ENCODE measurements at places on chromosomes 6 and 20.

GRCh38 chr6:150721418-150722266 lies 122.0 kb downstream of the PLEKHG1 start:
- DNase-seq: no peak

DNA sequence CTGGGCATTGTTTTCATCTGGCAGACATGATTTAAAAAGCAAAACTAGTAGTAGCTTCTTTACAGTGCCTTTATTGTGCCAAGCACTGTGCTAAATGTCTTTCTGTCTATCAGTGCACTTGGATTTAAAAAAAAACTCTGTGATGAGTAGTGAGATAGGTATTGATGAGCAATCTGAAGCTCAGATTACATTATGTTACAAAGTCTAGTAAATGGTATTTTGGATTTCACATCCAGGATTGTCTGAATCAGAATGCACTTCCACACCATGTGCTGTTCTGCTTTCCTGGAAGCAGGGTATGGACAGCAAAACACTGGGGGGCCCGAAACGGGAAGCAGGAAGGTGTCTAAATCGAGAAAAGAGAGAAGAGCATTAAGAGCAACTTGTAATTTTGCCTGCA lies 103.4 kb upstream of the CCN2 start:
- DNase-seq: no peak

GRCh38 chr6:339480-339879 lies 47.2 kb downstream of the DUSP22 start:
- DNase-seq: no peak

- no peak for DNase-seq
Observed at GRCh38 chr6:150680510-150680909, 80.8 kb downstream of the PLEKHG1 start.

GRCh38 chr20:49792611-49793010 lies 20.0 kb upstream of the SLC9A8 start:
- DNase-seq: no peak

DNA sequence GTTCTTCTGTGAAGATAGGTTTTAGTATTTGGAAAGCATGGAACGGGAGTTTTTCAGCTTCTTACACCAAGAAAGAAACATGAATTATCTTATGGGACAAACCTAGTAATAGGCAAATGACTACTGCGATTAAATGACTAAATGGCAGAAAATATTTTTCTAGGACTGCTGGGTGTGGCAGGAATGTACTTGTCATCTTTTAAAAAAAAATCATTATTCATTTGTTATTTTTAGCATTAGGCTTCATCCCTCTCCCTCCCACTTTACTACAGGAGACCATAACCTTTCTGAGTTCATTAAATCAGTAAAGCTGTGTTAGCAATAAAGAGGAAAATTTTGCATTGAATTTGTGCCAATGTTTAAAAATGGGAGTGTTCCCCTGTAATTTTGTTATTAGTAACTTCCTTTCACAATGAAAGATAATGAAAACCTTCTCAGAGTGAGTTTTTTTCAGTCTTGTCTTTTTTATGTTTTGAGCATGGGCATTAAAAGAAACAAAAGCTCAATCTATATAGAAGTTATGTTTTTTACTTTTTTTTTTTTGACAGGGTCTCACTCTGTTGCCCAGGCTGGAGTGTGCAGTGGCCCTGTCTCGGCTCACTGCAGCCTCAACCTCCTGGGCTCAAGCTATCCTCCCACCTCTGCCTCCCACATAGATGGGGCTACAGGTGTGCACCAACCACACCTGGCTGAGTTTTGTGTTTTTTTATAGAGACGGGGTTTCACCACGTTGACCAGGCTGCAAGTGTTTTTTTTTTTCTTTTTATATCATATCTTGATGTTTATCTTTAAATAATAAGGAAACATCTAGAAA lies 105.6 kb upstream of the CLDN20 start:
- no peak for DNase-seq

GRCh38 chr6:121639021-121639420 lies 203.6 kb downstream of the GJA1 start:
- no peak for DNase-seq

GRCh38 chr6:111880181-111880888 lies 7.1 kb upstream of the FYN start:
- DNase-seq: no peak

DNA sequence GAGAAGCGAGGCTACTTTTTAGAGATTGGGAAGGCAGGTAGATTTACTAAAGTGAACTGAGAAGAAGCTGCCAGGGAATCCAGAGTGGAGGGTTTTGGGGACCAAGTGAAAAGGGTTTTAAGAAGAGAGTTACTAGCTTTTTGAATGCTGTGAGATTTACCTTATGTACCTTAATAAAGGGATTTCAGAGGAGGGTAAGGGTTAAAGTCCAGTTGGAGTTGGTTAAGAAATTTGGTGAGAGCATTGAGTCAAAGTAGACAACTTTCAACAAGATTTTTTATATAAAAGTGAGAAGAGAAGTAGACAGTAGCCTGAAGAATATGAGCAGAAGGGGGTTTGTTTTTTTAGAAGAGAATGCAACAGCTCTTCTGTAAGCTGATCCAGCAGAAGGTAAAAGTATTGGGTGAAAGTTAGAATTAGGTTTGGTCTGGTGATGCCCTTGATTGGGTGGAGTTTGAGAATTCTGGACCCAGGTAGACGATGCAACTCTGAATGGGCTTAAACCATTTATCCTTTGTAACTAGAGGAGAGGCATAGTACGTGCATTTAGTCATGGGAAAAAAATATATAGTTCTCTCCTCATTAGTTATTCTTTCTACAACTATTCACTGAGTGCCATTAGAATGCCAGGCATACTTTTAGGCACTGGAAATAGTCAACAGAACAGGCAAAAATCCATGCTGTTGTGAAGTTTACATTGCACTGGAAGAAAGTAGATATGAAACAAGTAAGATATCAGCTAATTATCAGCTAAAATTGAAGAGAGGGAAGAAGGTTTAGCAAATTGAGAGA lies 44.8 kb downstream of the ATRN start:
- DNase-seq: no peak

GRCh38 chr20:63772781-63773518 lies 33.4 kb downstream of the SLC2A4RG start:
- no peak for DNase-seq

GRCh38 chr6:93235775-93236174 lies 183.6 kb downstream of the EPHA7 start:
- DNase-seq: no peak

- no peak for DNase-seq
Observed at GRCh38 chr20:39311851-39312506, 349.8 kb downstream of the DHX35 start.

DNA sequence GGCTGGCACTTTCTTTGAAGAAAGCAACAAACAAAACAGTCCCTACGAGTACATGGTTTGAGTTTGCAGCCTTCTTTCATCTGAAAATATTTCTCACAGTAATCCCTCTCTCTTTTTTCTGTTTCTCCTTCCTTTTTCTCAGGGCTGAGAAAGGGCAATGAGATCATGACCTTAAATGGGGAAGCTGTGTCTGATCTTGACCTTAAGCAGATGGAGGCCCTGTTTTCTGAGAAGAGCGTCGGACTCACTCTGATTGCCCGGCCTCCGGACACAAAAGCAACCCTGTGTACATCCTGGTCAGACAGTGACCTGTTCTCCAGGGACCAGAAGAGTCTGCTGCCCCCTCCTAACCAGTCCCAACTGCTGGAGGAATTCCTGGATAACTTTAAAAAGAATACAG lies 80.7 kb upstream of the CLDN20 start:
- no peak for DNase-seq

DNA sequence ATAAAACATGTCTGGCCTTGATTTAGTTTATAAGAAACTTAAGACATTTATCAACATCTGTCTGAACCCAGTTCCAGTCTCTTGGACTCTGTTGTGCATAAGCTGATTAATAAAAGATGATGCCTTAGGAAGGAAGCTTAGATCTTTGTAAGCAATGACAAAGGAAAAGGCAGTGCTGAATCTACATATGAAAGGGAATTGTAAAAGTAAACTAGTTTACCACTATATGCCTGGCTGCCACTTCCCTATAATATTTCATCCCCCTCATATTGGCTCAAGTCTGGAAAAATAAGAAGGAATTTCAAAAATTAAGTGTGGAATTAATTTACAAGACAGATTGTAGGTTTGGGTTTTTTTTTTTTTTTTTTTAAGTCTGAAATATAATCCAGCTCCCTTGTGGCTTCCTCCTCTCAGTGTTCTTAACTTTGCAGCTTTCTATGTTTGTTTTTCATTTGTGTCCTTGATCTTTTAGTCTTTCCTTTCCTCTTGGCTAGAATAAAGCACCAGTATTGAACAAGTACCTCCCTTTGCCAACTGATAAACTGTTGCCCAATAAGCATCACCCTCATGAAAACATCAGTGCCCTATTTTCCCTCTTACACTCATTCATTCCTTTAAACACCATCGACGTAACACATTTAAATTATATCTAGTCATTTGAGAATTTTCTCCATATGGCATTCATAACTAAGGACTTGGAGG lies 146.7 kb upstream of the TBX18 start:
- no peak for DNase-seq
